ENCODE measurements at places on chromosomes 13 and 19.

- DNase-seq = peak; percentile 90
Observed at GRCh38 chr19:1082165-1082927, 12.8 kb downstream of the POLR2E start.

- DNase-seq = no peak
Observed at GRCh38 chr13:39749528-39749927, 94.1 kb downstream of the COG6 start.

GRCh38 chr13:32636711-32637110, 50.5 kb downstream of the PDS5B start:
- no peak for DNase-seq

- no peak for DNase-seq
Observed at GRCh38 chr13:28321756-28322155, 173.2 kb downstream of the FLT1 start.

GRCh38 chr13:85148009-85148408, 651.2 kb downstream of the SLITRK6 start:
- DNase-seq = no peak

GRCh38 chr19:38801359-38802095, 11.2 kb downstream of the LGALS4 start:
- DNase-seq = no peak

DNA sequence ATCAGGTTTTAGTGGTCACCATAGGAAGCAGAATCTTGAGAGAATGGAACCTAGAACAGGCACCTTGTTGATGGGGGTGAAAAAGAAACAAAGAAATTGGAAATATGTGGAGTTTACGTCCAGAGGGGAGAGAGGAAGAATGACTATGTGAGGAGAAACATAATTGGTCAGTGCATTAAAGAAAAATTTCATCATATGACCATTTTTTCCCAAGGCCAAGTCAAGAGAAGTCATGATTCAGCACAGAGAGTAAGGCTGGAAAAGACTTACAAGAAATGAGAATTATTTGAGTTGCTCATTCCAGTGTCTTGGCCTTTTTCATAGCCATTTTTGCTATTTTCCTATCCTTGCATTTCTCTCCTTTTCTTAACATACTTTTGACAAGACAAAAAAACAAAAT, 421.7 kb downstream of the EFNB2 start:
- DNase-seq = no peak

DNA sequence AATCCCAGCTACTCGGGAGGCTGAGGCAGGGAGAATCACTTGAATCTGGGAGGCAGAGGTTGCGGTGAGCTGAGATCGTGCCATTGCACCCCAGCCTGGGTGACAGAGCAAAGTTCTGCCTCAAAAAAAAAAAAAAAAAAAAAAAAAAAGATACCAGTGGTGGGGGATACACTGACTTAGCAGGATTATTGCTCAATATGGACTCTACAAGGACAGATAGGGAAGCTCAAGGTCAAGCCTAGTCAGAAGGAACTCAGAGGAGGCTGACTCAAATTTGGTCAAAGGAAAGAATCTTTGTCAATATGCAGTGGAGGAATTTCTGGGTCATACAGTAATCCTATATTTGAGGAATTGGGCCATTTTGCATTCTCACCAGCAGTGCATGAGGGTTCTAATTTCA, 6.7 kb upstream of the DIAPH3 start:
- no peak for DNase-seq

- no peak for DNase-seq
Observed at GRCh38 chr19:31598730-31599238, 249.5 kb upstream of the TSHZ3 start.

DNA sequence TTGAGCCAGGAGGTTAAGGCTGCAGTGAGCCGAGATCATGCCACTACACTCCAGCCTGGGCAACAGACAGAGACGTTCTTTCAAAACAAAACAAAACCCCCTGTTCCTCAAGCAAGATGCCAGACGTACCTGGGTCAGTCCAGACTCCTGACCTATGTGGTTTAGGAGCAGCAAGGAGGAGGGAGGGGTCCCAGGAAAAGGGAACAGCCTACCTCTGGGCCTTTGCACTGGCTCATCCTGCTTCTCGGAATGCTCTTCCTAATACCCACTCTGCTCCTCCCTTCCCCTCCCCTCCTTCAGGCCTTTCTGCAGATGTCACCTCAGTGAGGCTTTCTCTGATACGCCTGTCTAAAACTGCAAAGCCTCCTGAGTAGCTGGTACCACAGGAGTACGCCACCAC, 9.5 kb downstream of the RINL start:
- DNase-seq = no peak

- peak; percentile 87 for DNase-seq
Observed at GRCh38 chr19:35959040-35959967, 23.1 kb downstream of the LRFN3 start.

DNA sequence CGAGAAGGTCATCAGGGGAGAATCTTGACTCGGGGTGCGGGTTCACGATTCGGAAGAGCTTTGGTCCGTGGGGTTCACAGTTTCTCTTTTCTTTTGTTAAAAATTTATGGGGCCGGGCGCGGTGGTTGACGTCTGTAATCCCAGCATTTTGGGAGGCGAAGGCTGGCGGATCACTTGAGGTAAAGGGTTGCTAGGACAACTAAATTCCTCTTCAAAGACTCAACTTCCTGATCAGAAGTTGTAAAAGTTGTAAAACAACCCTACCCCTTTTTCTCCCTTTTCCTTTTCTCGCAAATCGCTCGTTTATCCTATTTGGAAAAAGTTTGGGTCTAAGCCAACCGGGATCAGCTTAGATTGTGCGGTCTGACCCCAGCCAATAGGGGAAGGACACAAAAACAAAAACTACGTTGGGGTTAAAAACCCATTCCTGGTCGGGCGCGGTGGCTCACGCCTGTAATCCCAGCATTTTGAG, 673 bp downstream of the ZNF486 start:
- DNase-seq = no peak

DNA sequence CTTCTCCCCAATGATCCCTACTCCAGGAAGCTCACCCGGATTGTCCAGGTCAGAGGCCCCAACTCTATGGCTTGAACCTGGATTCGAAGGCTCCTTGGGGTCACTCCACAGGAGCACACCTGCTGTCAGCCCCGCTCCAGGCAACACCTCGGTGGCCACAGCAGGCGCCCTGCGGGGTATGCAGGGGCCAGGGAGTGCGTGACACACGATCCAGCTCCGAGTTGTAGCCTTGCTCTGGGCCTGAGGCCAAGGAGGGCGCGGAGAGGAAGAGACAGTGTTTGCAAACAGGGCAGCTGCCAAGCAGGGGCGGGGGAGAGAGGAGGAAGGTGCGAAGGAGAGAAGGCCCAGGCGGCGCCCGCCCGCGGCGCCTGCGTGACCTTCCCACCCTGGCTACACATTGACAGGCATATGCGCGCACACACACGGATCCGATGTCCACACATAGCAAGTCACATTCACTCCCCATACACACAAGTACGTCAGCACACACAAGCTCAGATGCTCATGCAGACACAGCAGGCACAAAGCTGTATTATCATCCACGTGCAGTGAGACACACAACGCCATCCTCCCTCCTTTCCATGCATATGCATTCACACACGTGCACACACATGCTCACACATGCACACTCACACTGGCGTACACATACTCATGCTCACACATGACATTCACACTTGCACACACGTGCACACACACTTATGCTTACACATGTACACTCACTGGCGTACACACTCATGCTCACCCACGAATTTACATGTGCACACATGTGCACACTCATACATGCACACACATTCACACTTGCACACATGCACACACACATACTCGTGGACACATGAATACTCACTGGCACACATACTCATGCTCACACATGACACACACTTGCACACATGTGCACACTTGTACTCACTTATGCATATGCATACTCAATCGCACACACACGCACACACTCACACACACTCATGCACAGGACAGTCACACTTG, 10.4 kb downstream of the SBK2 start:
- DNase-seq = no peak

DNA sequence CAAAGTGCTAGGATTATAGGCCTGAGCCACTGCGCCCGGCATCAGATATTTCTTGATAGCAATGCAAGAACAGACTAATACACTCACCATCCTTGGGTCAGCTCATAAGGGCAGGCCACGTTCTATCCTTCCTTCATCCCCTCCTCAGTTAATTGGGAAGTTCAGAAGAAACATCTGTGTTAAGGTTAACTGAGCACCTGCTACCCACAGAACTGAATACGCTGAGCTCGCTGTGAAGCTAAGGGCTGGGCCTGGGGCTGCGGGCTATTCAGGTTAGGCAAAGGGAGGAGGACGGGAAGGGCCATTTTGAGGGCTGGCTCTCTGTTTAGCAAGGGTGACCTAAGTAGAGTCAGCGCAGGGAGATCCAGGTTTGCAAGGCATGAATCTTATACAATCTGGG, 43.0 kb upstream of the UQCRFS1 start:
- DNase-seq = no peak

- DNase-seq = no peak
Observed at GRCh38 chr13:23985060-23985459, 87.8 kb upstream of the C1QTNF9B start.

DNA sequence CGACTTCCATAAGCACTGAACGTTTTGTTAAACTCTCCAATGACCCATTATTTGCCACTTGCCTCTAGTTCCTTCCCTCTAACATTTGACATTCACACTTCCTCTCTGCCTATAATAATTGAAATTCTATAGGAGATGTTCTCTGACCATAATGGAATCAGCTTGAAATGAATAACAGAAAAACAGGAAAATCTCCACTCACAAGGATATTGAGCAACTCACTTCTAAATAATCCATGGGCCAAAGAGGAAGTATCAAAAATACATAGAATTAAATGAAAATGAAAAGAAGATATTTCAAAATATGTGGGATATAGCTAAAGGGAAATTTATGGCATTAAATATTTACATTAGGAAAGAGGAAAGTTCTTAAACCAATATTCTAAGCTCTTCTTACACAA, 3.4 kb upstream of the FCGBP start:
- DNase-seq = no peak

DNA sequence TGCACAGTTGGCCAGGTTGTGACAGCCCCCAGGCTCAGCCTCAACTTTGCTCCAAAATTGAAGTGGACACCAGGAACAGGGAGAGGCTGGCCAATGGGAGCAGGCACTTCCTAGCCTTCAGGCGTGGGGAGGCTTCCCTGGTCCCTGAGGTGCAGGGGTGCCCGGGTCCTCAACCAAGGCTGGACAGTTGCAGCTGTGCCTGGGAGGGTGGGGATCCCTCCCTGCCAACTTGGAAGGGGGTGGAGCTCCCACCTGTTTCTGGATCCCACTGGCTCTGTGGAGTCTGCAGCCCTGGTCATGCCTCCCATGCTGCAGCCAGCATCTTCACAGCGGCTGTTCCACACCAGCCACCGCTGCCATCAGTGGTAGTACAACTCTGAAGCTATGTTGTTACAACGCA, 502.8 kb upstream of the SLITRK5 start:
- no peak for DNase-seq

DNA sequence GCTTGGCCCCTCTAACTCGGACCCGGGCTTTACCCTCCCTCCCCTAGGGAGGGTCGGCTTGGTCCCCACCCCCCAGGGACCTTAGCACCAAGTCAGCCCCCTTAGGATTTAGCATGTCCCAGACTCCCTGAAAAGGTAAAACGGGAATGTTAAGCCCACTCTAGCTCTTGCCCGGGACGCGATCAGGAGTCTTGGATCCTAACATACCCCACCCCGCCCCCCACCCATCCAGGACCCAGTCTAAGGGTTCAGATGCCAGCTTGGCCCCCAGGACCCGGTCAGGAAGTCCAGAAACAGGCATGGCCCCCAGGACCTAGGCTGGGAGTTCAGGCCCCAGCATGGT, 437 bp downstream of the EPOR start:
- DNase-seq = no peak

GRCh38 chr13:109840201-109840892, 54.0 kb upstream of the IRS2 start:
- no peak for DNase-seq

DNA sequence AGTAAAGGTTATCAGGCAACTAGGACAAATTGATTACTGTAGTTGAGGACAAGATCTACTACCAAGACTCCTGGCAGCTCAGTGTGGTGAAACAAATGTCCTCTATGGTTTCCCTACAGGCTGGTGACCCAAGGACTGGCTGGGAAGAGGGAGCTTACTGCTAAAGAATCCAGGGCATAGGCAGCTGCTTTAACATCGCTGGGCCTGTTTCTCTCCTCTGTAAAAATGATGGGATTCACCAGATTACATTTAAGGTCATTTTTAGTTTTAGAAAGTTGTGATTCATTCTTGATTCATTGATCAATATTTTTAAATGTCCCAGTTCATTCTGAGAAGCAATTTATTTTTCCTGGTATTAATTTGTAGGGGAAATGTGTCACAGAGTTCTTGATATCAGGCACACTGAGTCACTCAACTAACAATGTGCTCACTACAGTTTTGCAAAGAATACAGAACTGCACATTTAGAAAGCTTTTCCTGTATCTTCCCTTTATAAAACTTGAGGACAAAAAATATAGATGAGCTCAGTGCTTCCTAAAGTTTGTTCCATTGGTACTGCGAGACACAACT, 19.6 kb upstream of the FAM124A start:
- DNase-seq = no peak

- no peak for DNase-seq
Observed at GRCh38 chr19:15381429-15381828, 1.8 kb upstream of the AKAP8 start.

DNA sequence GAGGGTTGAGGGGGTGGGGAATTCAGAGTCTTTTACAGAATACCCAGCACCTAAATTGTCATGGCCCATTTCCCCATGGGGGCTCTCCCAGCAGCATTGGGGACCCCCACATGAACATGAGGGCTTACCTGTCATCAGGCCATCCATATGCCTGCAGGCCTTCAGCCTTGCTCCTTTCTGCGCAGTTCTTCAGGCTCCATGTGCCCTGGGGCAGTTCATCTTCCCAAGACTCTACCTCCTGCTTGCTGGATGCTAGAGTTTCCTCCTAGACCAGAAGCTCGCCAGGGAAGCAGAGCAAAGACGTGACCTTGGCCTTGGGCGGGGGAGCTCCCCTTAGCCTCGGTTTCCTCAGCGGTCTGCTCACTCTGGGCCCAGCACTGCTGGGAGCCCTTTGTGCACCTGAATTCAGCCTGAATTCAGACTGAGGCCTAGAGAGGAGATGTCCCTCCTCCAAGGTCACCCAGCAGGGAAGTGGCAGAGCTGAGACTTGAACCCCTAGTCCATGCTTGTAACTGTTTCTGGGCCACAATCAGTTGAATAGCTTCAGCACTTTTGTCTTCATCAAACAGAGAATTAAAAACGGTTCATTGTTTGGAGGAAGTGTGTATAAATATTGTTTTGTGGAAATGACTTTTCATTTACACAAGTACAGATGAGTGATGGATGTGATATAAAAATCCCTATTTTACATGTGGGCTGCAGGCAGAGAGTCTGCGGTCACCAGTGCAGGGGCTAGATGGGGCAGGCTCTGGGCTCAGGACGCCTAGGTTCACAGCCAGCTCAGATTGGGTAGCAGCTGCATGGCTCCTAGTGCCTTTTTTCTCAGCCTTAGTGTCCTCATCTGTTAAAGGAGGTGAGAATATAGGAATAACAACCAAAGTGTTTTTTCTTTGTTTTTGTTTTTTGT, 9.5 kb downstream of the PPP5C start:
- DNase-seq = no peak

DNA sequence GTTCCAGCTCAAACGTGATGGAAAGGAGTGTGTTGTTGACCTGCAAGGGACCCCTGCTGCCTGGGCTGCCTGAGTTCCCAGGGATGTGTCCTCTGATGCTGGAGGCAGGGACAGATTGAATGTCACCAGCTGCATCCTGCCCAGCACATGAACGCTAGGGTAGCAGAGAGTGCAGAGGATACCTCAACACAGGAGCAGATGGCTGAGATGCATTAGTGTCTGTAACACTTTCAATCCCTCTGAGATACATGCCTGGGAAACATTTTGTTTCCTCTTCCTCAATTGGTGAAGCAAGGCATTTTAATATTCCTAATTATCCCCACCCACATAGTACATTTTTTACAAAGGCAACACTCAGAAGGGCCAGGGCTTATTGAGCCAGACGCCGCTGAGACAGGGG, 106.4 kb upstream of the UBL3 start:
- DNase-seq = no peak

Data from CD4-positive, alpha-beta T cell treated with Interleukin-10 for 1 hour (primary cell).